Germinal center (tissue), 1 donor: ENCODE measurements at places on chromosomes 12 and 14.

DNA sequence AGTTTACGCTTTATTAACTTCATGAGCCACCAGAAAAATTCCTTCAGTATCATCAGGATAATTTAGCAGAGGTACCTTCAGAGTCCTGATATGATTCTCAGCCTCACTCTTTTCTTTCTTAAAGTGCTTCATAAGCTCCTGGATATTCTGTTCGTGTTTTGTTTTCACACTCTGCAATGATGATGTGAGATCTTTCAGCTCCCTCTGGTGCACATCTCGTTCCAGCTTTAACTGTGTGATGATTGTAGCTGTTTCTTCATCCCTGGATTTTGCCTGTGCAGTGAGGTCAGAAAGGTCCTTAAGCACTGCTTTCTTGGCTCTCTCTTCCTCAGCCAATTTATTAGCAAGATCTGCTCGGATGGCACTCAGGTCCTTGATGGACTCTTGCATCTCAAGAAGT, 156.7 kb downstream of the CEP128 start:
- DNase-seq: no peak

GRCh38 chr12:108803428-108804105, 53.8 kb downstream of the SSH1 start:
- peak; percentile 83 for DNase-seq

GRCh38 chr12:778615-779014, 26.2 kb downstream of the WNK1 start:
- no peak for DNase-seq

DNA sequence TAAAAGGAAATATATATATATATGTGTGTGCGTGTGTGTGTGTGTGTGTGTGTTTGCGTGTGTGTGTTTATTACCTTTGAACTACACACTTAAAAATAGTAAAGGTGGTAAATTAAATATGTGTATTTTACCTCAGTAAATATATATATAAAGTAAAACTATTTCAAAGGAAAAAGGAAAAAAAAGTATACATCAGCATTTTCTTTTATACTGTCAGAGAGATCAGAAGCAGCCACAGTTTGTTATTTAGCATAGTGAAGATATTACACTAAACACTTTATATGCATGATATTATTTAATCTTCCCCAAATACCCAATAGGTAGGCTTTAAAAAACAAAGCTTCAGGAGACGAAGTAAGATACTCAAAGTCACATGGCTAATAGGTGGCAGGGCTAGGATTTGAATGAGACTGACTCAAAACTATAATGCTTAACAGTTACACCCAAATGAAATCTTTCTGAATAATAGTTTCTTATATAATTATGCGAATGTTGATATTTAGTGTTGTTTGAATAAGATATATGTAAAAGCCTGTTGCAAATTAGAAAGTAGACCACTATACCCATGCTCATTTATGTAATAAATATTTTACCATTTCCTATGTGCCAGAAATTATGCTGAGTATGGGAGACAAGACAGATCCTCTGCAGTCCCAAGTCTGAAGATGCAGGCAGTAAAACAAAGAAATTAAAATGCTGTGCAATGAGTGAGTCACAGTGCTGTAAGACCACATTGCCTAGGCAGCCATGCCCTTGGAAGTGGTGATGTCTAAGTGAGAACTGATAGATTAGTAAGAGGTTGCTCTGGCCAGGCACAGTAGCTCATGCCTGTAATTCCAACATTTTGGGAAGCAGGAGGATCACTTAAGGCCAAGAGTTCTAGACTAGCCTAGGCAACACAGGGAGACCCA, 66.1 kb downstream of the PDZRN4 start:
- DNase-seq: no peak

GRCh38 chr14:71956920-71957563, 24.8 kb downstream of the RGS6 start:
- DNase-seq: no peak

DNA sequence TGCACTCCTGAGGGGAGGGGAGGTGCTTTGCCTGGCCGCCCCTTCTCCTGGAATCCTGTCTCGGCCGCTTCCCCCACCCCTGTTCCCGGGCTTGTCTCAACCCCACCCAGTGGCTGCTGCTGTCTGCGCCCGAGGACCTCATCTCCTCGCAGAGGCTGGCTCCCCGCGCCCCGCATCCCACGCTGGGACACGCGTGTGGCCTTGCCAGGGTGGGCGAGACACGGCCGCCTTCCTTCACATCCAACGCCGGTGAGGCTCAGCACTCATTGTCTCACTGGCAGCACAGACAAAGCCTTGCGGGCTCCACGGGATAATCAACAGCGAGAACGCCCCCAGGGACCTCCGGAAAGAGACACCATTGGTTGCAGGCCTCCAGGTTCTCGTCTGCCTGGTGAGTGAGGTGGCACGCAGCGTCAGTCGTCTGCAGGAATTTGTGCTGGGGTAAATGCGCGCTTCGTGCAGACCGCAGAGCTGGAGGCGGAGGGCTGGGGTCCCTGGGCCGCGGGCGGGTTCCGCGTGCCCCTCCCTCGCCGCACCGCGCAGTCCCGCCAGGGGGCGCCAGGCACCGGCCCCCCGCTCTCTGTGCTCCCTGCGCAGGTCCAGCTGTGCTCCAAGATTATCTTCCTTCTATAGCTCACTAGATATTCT, 26.8 kb downstream of the CCDC177 start:
- peak; percentile 62 for DNase-seq

DNA sequence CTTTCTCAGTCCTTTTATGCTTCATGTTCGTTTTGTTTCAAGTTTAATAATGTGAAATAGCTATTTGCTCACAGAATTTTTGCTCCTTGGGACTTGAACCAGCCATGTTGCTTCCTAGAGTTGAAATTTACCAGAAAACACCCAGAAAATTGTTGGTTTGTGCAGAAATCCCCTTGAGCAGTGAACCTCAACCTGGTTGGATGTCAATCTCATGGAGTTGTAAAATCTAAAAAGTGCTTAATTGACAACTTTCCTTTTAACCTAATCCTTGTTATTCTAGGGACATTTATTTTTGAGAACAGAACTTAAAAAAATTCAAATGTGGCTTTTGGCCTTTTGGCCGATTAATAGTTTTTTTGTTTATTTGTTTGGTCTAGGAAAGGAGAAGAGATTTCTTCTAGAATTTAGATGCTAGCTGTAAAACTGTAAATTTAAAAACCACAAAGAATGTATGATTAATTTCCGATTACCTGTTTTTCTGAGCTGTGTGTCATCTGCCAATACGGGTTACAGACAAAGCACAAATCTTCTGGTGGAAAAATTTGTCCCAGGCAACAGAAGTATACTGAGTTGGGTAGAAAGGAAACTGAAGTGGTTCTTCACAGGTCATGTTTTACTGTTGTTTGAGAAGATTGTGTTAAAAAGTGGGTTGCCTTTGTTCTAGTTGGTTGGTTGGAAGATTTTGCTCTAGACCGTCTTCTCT, 154.4 kb downstream of the FUT8 start:
- DNase-seq: no peak

GRCh38 chr14:45041641-45042040, 42.3 kb upstream of the PRPF39 start:
- no peak for DNase-seq

- no peak for DNase-seq
Observed at GRCh38 chr12:12686472-12686871, 9.5 kb downstream of the GPR19 start.

DNA sequence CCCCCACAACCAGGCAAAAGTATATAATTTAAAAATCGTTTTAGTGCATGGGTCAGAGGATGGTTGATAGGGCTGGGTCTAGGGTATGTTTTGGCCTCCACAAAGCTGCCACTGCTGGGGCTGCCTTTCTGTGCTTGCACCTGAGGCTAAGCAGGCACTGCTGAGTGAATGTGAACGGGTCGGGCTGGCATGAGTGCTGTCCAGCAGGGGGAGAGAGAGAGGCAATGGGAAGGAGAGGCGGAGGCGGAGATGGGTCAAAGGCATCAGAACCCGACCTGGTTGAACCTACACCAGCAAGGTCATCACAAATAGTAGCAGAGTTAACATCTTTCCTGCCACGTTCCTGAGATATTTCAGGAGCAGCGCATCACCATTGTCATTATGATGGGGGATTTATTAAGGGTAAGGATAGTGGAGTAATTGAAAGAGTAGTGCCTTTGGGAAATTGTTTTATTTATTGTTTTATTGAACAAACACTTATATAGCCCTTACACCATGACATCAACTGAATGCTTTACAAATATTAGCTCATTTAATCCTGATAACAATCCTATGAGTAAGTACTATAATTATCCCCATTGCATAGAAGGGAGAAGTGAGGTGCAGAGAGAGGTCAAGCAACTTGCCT, 5.8 kb upstream of the NRXN3 start:
- peak; percentile 41 for DNase-seq

- no peak for DNase-seq
Observed at GRCh38 chr14:84084056-84084630, 1445.8 kb upstream of the FLRT2 start.

GRCh38 chr12:632102-632696, 31.0 kb downstream of the NINJ2 start:
- no peak for DNase-seq

DNA sequence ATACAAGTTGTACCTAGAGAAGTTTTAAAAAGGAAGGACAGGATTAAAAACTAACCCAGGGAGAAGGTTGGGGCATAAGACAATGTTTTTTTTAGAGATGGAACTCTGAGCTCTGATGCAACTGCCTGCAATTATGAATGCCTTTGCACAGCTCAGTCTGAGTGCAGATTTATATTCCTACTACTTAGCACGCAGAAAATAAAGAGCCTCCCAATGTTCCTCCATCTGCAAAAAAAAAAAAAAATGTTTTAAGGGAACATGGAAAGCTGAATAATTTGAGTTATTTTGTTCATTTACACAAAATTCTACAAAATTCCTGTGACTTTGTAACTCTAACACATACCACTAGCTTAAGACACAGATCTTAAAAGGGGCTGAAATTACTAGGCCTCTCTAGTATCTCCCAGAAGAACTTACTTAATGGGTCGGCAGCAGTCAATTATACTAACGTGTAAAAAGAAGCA, 15.7 kb downstream of the CLIP1 start:
- DNase-seq: no peak

- no peak for DNase-seq
Observed at GRCh38 chr12:124869059-124869665, 5.5 kb upstream of the SCARB1 start.

- DNase-seq: no peak
Observed at GRCh38 chr14:74587363-74587707, 24.7 kb downstream of the LTBP2 start.

DNA sequence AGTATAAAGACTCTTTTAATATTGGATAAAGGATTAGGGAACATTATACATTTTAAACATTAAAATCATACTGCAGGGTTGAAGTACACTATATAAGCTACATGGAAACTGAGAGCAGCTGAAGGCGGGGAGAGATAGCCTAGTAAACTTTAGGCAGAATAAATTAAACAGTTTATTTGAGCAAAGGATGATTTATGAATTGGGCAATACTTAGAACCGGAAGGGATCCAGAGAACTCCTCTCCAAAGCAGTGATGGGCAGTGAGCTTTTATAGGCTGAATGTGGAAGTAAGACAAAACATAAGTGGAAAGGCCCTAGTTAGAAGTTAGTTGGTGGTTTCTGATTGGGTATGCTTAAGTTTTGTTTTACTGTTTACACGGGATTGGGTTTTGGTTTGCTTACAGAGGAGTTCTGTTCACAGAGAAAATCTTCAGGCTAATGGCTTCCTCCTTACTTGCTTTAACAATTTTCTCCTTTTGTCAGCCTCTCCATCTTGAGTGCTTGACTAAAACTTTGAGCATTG, 18.9 kb downstream of the LEMD3 start:
- DNase-seq: no peak

GRCh38 chr14:74504874-74505720, 11.5 kb downstream of the ISCA2 start:
- DNase-seq: no peak

- DNase-seq: no peak
Observed at GRCh38 chr12:93089805-93090569, 160.9 kb upstream of the EEA1 start.

GRCh38 chr14:69532561-69533340, 41.9 kb downstream of the CCDC177 start:
- no peak for DNase-seq

GRCh38 chr14:55874785-55875184, 243.4 kb upstream of the PELI2 start:
- DNase-seq: no peak

GRCh38 chr14:56342494-56342942, 224.3 kb downstream of the PELI2 start:
- peak; percentile 16 for DNase-seq

DNA sequence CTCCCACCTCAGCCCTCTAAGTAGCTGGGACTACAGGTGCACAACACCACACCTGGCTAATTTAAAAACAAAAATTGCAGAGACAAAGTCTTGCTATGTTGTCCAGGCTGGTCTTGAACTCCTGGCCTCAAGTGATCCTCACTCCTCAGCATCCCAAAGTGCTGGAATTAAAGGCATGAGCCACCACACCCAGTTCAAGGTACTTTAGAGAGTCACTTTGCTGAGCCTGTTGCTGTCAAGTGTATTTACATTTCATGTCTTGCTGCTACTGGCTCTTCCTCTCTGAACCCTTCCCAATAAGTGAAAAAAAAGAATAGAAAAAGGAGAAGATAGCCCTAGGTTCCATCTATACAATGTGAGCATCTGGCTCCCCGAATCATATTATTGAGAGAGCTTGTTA, 38.4 kb downstream of the SLCO1A2 start:
- DNase-seq: no peak

DNA sequence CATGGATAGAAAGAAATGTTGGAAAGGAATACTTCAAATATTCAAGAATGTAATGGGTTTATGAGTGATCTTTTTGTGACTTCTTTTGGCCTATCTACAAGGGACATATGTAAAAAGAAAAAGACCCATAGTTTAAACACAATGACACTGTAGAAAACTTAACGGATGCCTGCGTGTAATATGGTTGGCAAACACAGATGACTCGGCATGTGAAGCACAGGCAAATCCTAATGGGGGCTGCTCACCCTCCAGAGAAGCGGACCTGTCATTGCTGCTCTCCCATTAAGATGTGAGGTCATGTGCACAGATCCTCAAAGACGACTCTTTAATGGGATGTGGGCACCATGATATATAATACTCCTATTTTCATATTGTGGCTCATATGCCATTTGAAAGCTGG, 366.6 kb upstream of the TMEM132C start:
- DNase-seq: no peak

DNA sequence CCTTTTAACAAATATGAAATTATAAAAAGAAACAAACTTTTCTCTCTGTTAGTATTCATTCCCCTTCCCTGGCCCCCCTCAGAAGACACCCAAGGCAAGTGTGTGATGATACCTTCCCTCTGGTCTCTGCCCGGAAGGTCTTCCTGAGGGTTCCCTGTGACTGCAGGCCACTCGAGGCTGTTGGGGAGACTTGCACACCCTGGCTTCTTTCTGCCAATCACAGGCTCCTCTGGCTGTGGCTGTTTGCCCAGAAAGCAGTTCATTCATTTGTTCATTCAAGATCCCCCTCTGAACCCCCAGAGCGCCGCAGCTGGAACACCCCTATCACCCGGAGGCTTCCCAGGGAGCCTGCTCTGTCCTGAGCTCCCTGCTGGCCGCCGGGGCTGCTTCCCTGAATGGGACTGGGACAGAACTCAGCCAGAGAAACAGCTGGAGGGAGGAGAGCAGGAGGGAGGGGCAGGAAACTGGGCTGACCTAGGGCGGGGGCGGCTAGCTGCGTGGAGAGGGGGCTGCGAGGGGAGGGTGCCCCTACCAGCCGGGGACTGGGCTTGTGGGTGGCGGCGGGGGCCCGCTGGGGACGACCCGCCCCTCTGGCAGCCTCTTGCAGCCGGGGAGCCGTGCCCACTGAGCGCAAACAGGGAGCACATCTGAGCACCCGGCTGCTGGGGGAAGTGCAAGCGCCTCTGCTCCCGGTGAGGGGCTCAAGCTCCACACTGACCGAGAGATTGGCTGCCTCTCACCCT, at the start of gene CMKLR1:
Gene CMKLR1 (minus strand): TSS at position 397 of the 743 bp plus-strand sequence. CDS start 45,720 bp downstream, outside the sequence.
- no peak for DNase-seq

- no peak for DNase-seq
Observed at GRCh38 chr12:68325966-68326365, 6.2 kb downstream of the MDM1 start.
